Effector memory CD4-positive, alpha-beta T cell (primary cell): ENCODE measurements at places on chromosomes 12 and 14.

GRCh38 chr14:22002860-22003284 lies 329.3 kb upstream of the OR4E1 start:
- H3K27ac ChIP-seq: peak overlapping the region; percentile 65
- no peaks in the 10 kb centered on the region for H3K4me1 ChIP-seq
- H3K27me3 ChIP-seq: no peaks in the 10 kb centered on the region

DNA sequence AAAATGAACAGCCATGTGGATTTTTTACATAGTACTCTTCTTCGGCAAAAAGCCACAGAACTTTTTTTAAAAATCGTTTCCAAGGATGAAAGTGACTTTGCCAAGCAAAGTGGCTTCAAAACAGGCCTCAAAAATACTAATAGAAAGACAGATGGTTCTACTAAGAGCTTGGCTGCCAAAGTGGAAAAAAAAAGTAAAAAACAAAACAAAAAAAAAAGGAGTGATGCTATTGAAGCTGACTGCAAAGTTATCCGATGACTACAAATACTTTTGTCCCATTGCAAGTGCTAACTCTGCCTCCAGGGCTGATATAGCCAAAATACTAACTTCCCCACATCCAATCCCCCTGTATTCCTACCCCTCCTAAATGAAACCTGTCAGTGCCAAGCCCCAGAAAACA lies 277.6 kb downstream of the SOX5 start:
- no peaks in the 10 kb centered on the region for H3K4me1 ChIP-seq
- H3K27me3 ChIP-seq: no peaks in the 10 kb centered on the region

GRCh38 chr12:7501031-7501588 lies 2.5 kb downstream of the CD163 start:
- no peak overlapping the region for H3K27ac ChIP-seq
- DNase-seq: no peak
- H3K27me3 ChIP-seq: no peaks in the 10 kb centered on the region
- no peaks in the 10 kb centered on the region for H3K4me1 ChIP-seq
- H3K4me3 ChIP-seq: no peak overlapping the region

DNA sequence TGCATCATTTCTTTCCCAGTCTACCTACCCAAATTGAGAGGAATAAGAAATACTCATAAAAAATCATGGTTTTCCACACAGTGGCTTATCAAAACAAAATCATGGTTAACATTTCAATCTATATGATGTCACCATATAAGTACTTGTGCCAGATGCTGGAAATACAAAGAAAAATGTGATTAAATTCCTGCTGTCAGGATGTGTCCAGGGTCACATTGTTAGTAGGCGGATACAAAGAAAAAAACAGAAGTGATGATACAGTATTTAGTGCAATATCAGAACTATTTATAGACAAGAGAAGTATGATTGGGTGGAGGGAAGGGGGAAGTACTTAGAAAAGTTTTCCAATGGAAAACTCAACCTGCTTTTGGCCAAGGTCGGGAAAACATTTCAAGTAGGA lies 47.0 kb upstream of the OR6J1 start:
- H3K4me1 ChIP-seq: no peaks in the 10 kb centered on the region
- no peak overlapping the region for H3K4me3 ChIP-seq
- no peak overlapping the region for H3K27ac ChIP-seq
- H3K27me3 ChIP-seq: no peaks in the 10 kb centered on the region

- no peak overlapping the region for H3K27ac ChIP-seq
- peaks cover 7% of the 10 kb centered on the region for H3K27me3 ChIP-seq
- H3K4me1 ChIP-seq: no peaks in the 10 kb centered on the region
These were observed 2.0 kb downstream of the RFLNA start for GRCh38 chr12:124296916-124297351.

DNA sequence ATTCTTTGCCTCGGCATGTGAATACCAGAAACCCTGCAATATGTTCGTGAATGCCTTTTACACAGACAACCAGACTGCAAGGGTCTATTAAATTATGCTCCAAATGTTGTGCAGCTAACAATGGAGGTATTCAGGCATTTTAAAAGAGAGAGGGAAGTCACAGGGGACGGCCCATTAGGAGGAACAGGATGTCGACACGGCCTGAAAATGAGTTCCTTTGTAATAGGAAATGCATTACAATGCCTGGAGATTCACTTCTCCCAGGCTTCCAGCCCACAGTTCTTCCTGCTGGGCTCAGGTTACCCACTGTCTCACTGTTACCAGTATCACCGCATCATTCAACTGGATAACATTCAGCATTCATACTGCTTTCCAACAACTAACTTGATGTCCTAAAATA lies 2.5 kb downstream of the DUSP6 start:
- no peak overlapping the region for H3K27ac ChIP-seq
- no peak for DNase-seq
- no peak overlapping the region for H3K4me3 ChIP-seq
- no peaks in the 10 kb centered on the region for H3K27me3 ChIP-seq
- H3K4me1 ChIP-seq: peaks cover 33% of the 10 kb centered on the region

DNA sequence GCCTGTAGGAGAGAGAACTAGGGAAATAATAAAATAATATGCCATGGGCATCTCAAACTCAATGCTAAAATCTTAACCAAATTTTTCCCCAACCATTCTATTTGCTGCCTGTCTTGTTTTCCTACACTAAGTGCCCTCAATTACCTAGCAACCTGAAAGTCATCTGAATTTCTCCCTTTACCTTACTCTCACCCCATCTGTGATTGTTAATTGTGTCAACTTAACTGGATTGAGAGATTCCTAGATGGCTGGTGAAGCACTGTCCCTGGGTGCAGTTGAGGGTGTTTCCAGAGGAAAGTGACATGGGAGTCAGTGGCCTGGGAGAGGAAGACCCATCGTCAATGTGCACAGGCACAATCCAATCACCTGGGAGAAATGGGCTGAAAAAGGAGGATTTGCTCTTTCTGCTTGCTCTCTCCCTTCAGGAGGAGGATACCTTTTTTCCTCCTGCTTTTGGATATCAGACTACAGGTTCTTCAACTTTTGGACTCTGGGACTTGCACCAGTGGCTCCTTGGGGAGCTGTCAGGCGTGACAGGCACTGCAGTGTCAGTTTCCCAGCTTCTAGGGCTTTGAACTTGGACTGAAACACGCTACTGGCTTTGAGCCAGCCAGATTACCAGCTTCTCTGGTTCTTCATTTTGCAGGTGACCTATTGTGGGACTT lies 100.1 kb downstream of the PPP1R12A start:
- H3K36me3 ChIP-seq: peaks cover 14% of the 10 kb centered on the region
- H3K27ac ChIP-seq: no peak overlapping the region
- no peaks in the 10 kb centered on the region for H3K27me3 ChIP-seq
- H3K4me1 ChIP-seq: no peaks in the 10 kb centered on the region
- DNase-seq: no peak

- no peaks in the 10 kb centered on the region for H3K36me3 ChIP-seq
- no peak overlapping the region for H3K4me3 ChIP-seq
- H3K27me3 ChIP-seq: no peaks in the 10 kb centered on the region
These were observed 938.0 kb upstream of the FLRT2 start for GRCh38 chr14:84591827-84592445.
